Bronchial smooth muscle cell (primary cell): ENCODE measurements at places on chromosomes 12 and 14. TPM values are rescaled to one million over a fixed set of nuclear protein-coding genes. Genes with fewer than 3 reads are reported as not detected.

The KRT82 gene
- not detected in 2 replicates for total RNA-seq

The RDH12 gene
- total RNA-seq: 0.09 and 0.16 TPM in 2 replicates

The VDR gene
- 3.8 and 5.3 TPM in 2 replicates for total RNA-seq

The TPCN1 gene
- 11.2 and 13.6 TPM in 2 replicates for total RNA-seq

The OR11H12 gene
- total RNA-seq: not detected in 2 replicates

The LALBA gene
- not detected in 2 replicates for total RNA-seq

The LLPH gene
- total RNA-seq: 3.8 and 4.1 TPM in 2 replicates

The PLEKHH1 gene
- total RNA-seq: under 0.01 and 0.34 TPM in 2 replicates

The ANKRD33 gene
- total RNA-seq: 0.09 and 0.16 TPM in 2 replicates

The TSPAN19 gene
- under 0.01 and 0.16 TPM in 2 replicates for total RNA-seq

The OVCH1 gene
- under 0.01 TPM in 2 replicates for total RNA-seq

The RHOJ gene
- total RNA-seq: 4.1 and 13.3 TPM in 2 replicates

The PPFIA2 gene
- total RNA-seq: 0.09 and 0.95 TPM in 2 replicates

The NRL gene
- total RNA-seq: 0.95 and 1.0 TPM in 2 replicates

The TTC9 gene
- under 0.01 TPM in 2 replicates for total RNA-seq

The GPR135 gene
- 0.94 and 1.7 TPM in 2 replicates for total RNA-seq

The TSFM gene
- total RNA-seq: 9.4 and 14.3 TPM in 2 replicates

The NID2 gene
- total RNA-seq: 110 and 166 TPM in 2 replicates

The SMOC1 gene
- 0.34 and 2.0 TPM in 2 replicates for total RNA-seq

The PAPLN gene
- total RNA-seq: 1.7 and 4.6 TPM in 2 replicates

The SOAT2 gene
- 0.16 and 0.17 TPM in 2 replicates for total RNA-seq

The FAM181A gene
- not detected in 2 replicates for total RNA-seq

The PTPRO gene
- total RNA-seq: 0.17 and 0.32 TPM in 2 replicates

The GNB3 gene
- 1.3 and 2.0 TPM in 2 replicates for total RNA-seq

The TBX3 gene
- 9.8 and 20.5 TPM in 2 replicates for total RNA-seq

The FSCB gene
- under 0.01 TPM in 1 of 2 replicates, not detected in the other for total RNA-seq

The SELPLG gene
- total RNA-seq: 0.63 and 1.5 TPM in 2 replicates

The NCOR2 gene
- 24.4 and 27.1 TPM in 2 replicates for total RNA-seq

The TOX4 gene
- total RNA-seq: 20.2 and 31.8 TPM in 2 replicates

The PHLDA1 gene
- total RNA-seq: 48.8 and 149 TPM in 2 replicates

The LRTM2 gene
- total RNA-seq: not detected in 2 replicates
